ENCODE measurements at places on chromosomes 2 and 18. TPM values are rescaled to one million over a fixed set of nuclear protein-coding genes. Genes with fewer than 3 reads are reported as not detected.

SATB2 gene
- total RNA-seq: 14.5 TPM

OR6B2 gene
- not detected for total RNA-seq

DNA sequence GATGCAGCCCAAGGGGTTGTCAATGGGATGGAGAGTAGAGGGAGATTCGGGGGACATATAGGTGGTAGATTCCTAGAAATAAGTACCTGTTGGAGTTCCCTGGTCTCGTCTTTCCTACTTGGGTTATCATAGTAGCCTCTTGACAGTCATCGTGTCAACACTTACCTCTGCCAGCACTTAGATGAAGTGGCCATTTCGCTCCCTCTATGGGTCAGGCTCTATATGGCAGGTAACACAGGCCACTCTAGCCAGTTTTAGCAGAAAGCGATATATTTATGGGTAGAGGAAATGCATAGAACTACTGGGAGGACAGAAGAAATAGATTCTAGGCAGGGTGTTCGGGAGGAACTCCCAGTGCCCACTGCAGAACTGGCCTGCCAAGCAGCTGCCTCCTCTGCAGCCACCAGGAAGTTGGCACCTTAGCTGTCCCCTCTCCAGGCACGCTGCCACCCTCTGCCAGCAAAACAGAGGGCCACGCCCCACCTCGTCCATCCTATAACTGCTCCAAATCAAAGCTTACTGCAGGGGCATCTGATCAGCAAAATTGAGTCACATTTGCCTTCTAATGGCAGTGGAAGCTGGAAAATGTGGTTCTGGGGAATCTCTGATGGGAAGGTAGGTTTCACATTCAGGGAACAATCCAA is 181.3 kb downstream of the INSIG2 start:
- no peak for DNase-seq

DNA sequence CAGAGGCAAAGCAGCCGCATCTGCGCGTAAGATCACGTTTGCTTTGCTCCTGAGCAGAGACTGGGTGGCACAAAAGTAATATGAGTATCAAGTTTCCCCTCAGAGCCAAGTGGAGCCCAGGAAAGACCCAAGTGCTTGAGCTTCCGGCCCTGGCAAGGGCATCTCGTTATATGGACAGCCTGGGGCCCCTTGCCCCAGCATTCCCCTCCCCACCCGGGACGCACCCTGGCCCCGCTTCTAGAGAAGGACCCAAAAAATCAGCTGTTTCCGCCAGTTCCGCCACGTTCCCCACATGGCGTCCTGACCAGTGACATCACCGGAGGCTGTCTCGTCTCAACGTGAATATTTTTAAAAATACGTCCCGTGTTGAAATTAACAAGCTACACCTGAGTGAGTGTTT is 135.1 kb downstream of the NFATC1 start:
- peak; percentile 36 for DNase-seq

DNA sequence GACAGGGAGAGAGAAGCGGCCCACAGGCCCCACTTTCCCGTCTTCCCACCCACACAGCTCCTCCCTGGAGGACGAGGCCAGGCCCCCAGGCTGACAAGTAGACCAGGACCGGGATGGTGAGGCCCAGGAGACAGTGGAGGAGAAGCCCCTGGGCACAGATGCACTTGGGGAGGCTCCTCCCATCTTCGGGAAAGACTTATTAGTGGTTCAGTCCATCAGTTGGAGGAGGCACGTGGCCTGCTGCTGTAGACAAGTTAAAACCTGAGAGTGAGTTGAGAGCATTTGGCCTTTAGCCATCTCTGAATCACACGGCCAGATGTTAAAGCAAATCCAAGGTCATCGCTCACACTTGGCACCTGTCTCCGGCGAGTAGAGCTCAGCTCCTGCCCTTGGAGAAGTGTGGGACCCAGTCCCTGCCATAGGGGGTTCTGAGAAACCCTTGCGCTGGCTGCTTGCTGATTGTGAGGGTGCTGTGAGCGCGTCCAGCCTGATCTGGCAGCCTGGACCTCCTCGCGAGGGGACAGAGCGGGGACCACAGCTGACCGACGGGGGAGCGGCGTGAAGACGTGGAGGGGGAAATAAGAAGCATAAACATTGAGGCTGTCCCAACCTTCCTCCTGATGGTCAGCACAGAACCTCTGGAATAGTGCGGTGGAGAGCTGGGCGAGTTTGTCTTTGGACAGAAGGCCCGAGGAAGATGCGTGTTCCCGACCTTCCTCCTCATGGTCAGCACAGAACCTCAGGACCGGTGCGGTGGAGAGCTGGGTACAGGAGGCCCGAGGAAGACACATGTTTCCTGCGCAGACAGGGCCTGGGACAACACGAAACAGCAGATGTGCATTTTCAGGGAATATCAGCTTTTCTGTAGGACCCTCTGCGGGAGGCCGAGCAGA is 24.7 kb upstream of the ALLC start:
- DNase-seq: peak; percentile 46

GRCh38 chr2:9712263-9712662 is 81.5 kb upstream of the YWHAQ start:
- DNase-seq: no peak

DNA sequence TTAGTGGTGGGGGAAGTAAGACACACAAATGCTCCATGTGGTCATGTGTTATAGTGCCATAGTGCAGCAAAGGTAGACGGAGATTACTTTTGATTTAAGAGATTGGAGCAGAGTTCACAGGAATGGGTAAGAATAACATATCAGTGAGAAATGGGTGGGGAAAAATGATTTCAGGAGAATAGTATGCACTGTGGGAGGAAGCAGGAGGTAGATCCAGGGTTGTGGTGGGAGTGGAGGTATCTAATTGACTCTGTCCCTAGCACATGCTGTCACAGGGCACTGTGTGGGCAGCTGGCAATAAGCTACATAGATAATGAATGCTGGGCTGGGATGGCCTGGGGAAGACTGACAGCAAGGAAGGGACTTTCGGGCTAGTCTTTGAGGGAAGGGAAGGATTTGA is 65.3 kb downstream of the STAT1 start:
- DNase-seq: no peak

DNA sequence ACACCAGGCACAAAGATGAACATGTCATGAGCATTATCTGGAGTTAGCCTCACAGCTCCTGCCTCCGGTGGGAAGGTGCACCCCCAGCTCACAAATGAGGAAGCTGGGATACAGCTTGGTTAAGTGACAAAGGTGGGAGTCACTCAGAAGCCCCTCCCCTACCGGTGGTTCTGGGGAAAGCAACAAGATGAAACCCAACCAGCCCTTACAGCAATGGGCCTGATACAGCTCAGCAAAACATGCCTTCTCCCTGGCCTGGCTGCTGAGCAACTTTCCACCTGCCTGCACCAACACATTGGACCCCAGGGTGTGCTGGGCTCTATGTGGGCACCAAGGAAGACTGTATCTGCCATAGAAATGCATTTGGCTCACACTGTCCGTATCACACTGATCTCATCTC is 113.2 kb downstream of the GYPC start:
- DNase-seq: no peak

- DNase-seq: no peak
These were observed 6.9 kb upstream of the TMEM87B start for GRCh38 chr2:112048236-112048592.

- DNase-seq: no peak
These were observed 700 bp downstream of the RUFY4 start for GRCh38 chr2:218069606-218070300.

DNA sequence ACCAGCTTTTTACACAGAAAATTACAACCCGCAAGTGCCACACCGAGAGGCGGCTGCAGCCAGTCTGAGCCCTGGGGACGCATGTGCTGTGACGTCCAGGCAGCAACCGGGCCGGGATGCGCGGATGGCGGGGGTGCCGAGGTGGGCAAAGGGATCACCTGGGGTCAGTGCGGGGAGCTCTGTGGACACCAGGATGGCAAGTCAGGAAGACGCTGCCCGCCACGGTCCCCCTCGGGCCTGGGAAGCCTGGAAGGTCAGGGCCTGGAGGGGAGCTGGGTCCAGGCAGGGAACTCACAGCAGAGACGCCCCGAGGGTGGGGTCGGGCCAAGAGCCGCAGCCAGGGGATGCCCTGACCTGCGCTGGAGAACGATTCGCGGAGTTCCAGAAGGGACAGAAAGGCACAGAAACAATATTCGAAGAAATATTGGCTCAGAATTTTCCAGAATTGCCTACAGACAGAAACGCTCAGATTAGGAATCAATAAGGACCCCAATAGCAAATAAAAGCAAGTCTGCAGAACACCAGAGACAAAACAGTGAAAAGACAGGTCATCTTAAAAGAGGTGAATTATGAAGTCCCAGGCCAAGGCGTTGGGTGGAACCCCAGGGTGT is 11.7 kb upstream of the KIF1A start:
- no peak for DNase-seq
